ENCODE measurements at places on chromosomes 16 and 17.

DNA sequence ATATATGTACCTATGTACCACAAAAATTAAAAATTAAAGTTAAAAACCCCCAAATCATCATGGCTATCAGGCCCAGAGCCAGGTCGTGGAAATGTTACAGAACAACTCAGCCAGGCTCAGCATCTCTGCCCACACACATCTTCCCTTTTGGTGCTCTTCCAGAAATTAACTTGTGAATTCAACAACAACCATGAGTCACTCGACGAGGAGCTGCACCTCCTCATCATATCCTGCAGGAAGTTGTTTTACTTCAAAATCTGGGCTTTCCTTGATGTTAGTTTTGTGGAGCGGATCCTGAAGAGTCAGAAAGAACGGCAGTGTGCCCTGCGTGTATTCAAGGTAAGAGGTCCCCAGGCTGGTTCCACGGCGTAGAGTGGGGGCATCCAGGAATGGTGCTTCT is 10.6 kb downstream of the FBXO39 start:
- DNase-seq: peak; percentile 83

GRCh38 chr16:14641926-14642325 is 9.2 kb downstream of the BFAR start:
- DNase-seq: no peak

GRCh38 chr17:1227917-1228780 is 42.1 kb upstream of the BHLHA9 start:
- no peak for DNase-seq

DNA sequence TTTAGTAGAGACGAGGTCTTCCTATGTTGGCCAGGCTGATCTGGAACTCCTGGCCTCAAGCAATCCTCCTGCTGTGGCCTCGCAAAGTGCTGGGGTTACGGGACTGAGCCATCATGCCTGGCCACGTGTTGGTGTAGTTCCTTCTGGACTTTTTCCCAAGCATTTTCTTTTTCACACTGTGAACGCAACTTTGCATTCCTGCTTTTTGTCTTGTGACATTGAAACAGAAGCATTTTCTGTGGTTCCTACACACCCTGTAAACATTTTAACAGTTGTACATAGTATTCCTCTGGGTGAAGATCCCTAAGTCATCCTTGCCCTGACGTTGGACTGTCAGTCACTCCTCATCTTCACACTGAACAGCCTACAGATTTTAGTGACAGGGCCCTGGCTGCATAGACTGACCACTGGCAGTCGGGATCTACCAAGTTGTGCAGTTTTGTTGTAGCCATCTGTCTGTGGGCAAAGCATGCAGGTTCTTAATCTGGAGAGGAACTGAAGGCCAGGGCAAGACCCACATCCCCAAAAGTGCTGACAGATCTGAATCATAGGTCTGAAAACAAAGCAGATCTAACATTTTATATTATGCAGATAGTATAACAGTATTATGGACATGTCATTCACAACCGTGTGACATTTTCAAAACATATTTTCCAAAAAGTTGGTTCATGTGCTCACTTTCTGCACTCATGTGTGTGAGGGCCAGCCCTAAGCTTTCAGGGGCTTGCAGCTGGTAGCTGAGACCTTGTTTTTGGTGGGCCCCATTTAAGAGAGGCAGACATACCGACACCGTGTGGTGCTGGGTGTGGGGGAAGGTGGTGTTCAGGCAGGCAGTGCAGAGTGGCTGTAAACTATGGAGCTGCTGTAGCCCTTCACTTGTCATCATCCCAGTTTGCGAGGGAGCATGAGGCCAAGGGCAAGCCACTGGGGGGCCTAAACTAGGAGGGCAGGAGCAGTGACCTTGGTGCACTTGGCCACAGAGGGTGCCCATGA is 59.9 kb downstream of the EPN2 start:
- DNase-seq: no peak

GRCh38 chr17:2262135-2262587 is 41.4 kb downstream of the SMG6 start:
- peak; percentile 76 for DNase-seq

DNA sequence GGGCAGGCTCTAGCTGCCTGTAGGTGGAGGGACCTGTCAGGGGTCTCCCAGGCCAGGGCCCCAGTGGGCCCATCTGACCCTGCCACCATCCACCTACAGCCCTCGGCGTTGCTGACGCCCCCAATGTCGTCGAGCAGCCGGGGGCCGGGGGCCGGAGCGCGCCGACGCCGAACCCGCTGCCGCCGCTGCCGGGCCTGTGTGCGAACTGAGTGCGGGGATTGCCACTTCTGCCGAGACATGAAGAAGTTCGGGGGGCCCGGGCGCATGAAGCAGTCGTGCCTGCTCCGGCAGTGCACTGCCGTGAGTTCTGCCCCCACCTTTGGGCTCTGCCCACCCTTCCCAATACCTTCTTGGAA is 2.2 kb downstream of the FBXL19 start:
- DNase-seq: no peak

GRCh38 chr16:89087922-89088497 is 5.6 kb upstream of the ACSF3 start:
- no peak for DNase-seq

DNA sequence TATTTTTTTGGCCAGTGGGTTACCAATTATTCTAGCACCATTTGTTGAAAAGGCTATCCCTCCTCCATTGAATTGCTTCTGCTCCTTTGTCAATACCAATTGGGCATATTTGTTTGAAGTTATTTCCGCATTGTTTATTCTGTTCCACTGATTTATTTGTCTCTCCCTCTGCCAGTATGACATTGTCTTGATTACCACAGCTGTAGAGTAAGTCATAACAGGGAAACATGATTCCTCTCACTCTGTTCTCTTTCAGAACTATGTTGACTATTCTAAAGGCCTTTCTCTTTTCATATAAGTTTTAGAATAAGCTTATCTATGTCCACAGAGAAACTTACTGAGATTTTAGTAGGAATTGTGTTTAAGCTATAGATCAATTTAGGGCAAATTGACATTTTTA is 94.3 kb downstream of the MAP2K6 start:
- no peak for DNase-seq

DNA sequence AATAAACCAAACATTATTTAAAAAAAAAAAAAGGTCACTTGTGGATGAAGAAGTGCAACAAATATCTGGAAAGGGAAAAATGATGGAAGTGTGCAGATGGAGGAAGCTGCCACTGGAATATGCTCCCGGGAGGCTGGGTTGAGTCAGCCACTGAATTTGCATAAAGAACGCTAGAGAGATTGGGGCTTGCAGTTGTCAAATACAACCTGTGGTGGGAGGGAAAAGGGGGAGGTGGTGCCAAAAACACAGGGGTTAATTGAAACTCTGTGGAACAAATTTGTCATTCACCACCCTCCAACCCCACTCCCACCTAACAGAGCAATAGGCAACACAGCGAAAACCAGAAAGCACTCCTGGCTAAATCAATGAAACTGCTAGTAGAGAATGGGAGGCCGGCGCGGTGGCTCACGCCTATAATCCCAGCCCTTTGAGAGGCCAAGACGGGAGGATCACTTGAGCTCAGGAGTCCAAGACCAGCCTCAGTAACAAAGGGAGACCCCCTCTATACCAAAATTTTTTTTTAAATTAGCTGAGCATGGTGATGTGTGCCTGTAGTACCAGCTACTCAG is 37.6 kb upstream of the RPL38 start:
- no peak for DNase-seq

- DNase-seq: no peak
Observed at GRCh38 chr17:63398680-63399079, 47.4 kb downstream of the CYB561 start.

Data from MCF 10A (cell line).